ENCODE measurements at places on chromosomes 2 and 18.
A peak's percentile ranks its signal among the peaks of the same experiment; 100 is the strongest.

- DNase-seq: no peak
These were observed 10.7 kb downstream of the NAB1 start for GRCh38 chr2:190659553-190659952.

- no peak for DNase-seq
These were observed 28.4 kb downstream of the CPS1 start for GRCh38 chr2:210584834-210585233.

GRCh38 chr18:21735452-21736015, 5.1 kb upstream of the MIB1 start:
- peak; percentile 9 for DNase-seq

GRCh38 chr2:88871336-88871735, 179.9 kb downstream of the RPIA start:
- no peak for DNase-seq

DNA sequence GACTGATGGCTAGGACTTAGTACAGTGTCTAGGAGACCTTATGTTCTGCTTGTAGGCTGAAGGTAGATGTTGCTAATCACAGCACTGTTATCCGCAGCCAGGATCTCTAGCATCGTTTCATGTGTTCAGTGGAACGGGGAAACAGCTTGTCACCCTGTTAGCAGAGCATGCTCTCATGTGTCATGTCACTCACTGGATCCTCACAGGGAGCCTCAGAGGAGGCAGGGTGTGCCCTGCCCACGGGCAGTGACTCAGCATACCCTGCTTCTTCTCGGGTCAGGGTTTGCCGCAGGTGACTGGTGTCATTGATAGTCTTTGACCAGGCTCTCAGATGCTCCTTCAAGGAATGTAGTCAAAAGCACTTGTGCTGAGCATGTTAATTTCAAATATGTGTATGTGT, 44.4 kb downstream of the RPIA start:
- DNase-seq: no peak

DNA sequence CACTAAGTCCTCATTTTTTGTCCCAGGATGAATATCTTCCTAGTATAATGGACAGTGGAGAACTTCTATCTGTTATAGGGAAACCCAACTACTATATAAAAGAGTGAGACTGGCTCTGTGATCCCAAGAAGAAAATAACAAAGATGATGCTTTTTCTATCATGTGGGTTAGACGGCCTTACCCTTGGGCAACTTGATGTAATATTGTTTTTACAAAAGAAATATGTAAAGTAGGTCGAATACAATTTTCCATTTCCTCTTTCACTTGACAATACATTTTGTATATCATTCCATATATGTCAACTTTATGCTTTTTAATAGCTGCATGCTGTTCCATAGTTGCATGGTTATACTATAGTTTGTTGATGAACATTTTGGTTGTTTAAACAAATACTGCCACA, 87.5 kb upstream of the SESTD1 start:
- DNase-seq: no peak

DNA sequence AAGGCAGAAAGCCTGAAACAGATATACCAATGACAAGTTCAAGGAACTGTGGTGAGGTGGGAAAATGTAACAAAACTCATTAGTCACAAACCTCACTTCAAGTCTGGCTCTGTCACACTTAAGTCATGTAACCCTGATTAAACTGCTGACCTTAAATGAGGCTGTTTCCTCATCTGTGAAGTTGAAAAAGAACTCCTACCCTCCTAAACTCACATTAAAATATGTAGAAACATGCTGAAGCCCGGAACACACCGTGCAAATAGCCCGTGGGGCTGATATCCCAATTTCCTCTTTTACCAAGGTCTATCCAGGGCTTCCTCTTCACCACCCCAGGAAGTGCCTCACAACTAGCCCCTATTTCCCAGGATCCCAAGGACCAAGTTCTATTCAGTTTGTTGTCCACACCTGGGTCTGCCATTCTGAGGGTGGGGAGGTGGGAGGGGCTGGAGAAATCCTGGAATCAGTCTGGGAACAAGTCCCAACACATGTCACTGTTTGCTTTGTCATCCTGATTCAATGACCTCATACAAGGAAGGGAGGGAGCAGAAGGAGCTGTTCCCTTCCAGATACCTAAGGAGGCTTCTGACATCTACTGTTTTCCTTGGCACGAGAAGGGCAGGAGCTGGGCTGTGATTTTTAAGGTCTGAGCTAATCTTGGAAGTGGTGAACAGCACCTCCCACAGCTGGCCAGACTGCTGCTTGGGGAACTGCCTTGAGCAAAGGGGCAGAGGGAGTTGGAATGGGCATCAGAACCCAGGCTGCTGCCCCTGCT, 42.3 kb downstream of the SLC4A1AP start:
- DNase-seq: no peak

DNA sequence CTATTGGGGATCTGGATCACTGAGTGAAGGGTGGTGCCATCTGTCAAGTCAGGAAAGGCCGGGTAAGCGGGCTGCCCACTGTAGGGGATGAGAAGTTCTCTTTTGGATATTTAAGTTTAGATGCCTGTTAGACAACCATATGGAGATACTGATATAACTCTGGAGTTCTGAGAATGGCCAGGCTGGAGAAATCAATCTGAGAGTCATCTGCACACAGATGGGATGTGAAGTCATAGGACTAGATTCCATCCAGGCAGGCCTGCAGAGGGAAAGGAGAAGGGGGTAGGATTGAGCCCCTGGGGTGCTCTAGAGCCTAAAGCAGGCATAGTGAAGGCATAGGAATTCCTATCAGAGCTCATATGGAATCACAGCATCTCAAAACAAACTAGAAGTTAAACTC, 30.1 kb downstream of the SPRED2 start:
- no peak for DNase-seq

DNA sequence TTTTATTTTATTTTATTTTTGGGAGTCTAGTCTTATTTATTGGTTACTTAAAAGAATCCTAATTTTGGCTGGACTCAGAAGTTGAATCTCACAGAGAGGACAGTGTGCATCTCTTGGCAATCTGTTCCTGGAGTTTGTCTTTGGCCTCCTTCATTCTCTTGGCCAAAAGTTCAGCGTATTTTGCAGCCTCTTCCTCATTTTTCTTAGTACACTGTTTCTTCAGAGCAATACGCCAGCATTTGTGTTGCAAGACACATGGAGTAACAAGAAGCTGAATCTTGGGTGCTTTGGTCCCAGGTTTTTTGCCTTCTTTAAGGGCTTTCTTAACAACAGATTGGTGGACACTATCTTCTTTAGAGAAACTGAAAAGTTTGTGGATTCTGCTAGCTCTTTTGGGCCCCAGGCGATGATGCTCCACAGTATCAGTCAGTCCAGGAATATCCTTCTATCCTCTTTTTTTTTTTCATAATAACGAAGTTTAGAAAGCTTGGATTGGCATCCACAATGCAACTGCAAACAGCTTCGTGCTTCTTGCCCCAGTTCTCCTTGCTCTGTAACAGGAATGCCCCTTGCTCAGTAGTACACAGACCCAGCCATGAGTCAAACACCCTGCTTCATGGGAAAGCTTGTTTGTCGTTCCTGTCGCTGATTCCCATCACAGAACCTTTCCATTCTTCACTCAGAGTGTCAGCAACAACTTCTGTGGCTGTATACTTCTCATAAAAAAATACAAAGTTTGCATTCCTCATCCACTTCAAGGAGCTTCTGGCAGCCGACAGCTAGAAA, 34.8 kb upstream of the RFX8 start:
- DNase-seq: no peak

DNA sequence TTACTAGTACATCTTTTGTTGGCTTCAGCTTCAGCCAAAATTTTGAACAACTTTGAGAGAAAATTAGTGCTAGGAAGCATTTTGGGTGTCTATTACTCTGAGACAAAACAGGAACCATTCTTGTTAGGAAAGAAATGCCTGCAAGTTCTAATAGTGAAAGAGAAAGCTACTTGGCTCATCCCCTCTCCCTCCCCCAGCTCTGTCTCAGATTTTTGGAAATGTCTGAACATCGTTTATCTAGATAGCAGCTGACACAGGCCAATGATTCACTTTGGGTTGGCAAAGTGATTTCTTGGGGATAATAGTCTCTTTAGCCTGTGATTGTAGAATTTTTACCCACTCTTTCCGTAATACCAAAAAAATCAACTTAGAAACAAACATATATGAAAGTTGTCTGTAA, 42.3 kb upstream of the PTPRM start:
- no peak for DNase-seq

DNA sequence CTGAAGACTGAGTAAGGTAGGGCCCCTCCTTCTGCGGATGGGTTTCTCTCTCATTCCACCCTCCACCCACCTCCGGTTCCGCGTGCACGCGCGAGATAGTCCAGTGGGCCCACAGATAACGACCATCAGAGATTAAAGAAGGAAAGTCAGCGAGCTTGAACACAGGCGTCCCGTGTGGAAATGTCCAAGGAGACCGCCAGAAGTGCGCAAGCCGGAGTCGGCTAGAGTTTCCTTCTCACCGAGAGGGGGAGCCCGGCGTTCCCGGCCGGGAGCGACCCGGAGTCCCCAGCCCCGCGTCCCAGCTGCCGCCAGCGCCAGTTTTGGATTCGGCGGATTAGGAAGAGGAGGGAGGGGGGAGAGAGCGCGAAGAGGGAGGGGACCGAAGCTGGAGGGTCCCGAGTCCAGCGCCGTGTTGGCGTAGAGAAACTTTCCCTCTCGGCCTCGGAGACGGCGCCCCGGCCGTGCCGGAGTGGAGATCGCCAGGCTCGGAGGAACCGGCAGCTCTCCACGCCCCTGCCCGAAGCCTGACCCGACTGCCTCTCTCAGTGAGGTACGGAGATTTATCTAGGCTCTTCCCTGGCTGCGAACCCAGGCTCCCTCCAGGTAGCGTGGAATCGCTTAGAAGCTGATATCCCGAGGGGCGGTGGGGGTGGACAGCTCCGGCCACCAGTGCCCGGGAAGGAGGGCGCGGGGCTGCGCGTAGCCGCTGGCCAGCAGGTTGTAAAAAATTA, at the start of gene GULP1:
Gene GULP1, plus strand, starts transcription at position 258 of the 731 bp plus-strand sequence. CDS start 185,829 bp downstream, outside the sequence.
- DNase-seq: no peak

- no peak for DNase-seq
These were observed 48.6 kb upstream of the DNAH7 start for GRCh38 chr2:196117214-196117705.

GRCh38 chr18:21359746-21360145, 117.7 kb downstream of the GREB1L start:
- no peak for DNase-seq

DNA sequence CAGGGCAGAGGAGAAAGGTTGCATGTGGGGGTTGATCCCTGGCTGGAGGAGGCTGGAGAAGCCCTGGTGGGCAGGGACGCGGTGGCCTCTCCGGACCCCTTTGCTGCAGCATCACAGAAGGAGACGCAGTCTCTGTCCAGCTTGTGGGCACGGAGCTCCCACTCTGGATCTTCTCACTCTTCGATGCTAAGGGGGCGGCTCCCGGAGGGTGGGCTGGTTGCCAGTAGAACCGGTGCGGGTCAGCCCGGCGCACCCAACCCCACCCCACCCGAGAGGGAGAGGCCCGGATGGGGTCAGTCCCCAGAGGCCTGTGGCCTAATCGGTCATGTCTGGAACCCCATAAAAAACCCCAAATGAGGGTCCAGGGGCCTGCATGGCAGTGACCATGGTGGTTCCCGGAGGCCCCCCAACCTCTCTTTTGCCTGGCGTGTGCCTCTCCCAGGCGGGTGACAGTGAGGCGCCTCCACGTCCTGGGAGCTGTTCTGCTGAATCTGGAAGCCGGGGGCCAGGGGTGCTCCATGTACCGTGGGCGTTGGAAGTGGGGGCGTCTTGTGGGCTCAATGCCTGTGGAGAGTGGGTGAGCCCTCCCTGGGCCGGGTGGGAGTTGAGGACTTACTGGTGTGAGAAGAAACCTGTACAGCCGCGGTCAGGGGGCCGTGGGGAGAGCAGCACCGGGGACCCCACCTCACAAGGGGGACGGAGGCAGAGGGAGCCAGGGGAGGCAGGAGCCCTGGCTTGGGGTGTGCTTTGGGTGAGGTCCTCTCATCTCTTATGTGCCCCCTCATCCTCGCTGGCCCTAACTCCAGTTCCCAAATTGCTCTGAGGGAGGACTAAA, 79.6 kb downstream of the RTP5 start:
- DNase-seq: no peak

DNA sequence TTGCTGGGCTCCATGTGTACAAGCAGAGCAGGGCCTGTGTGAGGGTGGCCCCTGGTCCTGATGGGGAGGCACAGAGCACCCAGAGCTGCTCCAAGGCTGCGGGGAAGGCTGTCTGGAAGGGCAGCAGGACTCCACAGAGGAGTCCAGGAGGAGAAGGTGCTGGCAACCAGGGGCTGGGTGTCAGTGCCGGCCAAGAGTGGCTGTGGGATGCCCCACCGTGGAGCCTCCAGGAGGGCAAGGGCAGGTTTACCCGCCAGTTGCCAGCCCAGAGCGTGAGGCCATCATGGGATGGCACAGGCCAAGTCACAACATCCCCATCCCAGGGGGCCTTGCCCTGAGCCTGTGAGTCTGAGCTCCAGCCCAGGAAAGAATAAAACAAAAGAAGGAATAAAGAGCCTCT, 241.8 kb downstream of the NAPG start:
- no peak for DNase-seq

DNA sequence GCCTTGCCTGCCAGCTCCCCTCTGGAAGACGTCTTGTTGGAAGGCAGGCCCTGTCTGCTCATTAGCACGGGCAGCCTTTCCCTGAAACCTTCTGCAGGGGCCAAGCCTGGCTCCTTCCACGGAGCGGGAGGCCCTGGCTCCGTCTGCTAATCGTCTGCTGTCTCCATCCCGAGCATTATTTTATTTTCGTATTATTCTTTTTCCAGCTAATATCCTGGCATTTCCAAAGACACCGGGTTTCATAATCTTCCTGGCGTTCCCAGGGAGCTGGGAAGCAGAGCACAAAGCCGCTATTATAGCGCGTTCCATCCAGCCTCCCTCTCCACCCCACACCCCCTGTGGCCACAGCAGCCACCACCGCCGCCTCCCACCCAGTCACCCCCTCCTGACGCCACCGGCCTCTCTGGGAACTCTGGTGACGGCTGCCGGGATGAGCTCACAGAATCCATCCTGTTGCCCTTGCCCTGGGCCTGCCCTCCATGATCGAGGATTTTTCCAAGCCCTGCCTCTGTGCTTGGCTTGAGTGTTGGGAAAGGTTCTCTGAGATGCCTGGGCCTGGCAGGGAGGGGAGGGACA, 125.5 kb downstream of the DYSF start:
- DNase-seq: no peak

GRCh38 chr2:126863336-126864015, 35.2 kb upstream of the TEX51 start:
- DNase-seq: no peak

GRCh38 chr18:37445368-37445767, 120.2 kb downstream of the CELF4 start:
- DNase-seq: no peak

DNA sequence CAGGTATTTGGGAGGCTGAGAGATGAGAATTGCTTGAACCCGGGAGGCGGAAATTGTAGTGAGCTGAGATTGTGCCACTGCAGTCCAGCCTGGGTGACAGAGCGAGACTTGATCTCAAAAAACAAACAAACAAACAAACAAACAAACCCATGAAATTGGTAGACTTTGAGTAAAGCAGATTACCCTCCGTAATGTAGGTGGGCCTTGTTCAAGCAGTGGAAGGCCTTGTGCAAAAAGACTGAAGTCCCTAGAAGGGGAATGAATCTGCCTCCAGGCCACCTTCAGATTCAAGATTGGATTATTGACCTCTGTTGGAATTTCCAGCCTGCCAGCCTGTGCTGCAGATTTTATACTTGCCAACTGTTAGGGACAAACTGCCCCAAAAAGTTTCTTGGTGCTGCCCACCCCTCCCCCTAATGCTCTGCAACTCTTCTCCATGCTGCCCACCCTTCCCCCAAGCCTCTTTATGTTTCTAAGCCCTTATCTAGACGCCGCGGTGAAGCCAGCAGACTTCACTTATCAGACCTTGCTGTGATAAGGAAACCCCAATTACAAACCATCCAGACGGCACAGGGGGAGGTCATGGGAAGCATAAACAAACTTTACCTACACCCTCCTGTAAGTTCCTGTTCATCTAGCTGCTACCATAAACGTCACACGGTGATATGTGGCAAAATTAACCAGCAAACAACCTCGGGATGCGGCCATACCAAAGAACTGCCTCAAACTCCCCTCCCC, 17.0 kb downstream of the CYP27A1 start:
- no peak for DNase-seq
